ENCODE measurements at places on chromosomes 1 and 21. TPM values are rescaled to one million over a fixed set of nuclear protein-coding genes. Genes with fewer than 3 reads are reported as not detected.

The F13B gene
- not detected for total RNA-seq

The TTC22 gene
- 0.16 TPM for total RNA-seq

The PGBD2 gene
- 13.3 TPM for total RNA-seq

The PEAR1 gene
- total RNA-seq = 0.31 TPM

GRCh38 chr1:21366288-21366687, 73.6 kb upstream of the NBPF3 start:
- DNase-seq = no peak

DNA sequence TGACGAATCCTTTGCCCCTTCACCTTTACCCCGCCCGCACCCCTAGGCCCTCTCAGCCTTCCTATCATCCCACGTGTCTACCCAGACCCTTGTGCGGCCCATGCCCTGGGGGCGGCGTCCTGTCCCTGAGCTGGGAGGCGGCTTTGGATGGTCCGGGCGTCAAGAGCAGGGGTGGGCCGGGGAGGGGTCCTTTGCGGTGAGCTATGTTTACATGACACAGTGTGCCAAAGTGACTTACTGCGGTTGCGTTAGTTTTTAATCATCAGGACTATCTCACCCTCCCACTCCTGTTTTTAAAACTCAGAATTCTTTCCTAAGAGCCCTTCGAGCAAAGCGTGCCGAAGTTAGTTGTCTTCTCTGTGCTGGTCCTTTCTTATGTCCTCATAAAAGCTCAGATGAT, 144.6 kb downstream of the PGBD5 start:
- DNase-seq = no peak

DNA sequence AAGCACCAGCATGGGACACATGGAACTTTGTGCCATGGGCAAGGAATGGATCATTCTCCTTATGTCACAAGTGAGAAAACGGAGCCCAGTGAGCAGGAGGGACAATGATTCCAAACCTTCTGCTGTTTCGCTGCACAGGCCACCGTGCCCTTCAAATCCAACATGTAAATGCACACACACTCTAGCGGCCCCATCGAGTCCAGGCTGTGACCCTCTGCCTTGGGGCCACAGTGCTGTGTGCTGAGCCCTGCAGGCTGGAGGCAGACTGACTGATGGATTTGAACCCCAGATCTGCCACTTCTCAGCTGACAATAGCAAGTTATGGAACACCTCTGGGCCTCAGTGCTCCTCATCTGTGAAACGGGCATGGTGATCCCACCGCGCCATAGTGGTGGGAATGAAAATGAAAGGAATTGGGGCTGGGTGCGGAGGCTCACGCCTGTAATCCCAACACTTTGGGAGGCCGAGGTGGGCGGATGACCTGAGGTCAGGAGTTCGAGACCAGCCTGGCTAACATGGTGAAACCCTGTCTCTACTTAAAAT, 63.6 kb downstream of the ALPL start:
- no peak for DNase-seq

DNA sequence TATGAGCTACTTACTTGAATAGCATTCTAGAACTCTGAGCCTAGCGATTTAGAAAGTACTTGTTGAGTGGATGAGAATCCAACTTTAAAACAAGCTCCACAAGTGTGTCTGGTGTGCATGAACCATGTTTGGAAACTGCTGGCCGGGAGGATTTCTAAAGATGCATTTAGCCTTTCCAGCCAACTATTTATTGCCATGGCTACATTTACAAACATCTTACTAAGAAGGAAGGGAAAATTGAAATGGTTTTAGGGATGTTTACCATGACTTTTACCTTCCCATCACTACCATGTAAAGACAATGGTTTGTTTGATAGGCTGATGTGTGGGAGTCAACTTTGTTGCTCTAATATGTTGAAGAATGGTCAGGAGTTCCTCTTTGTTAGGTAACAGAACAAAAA, 37.7 kb upstream of the ARHGAP29 start:
- no peak for DNase-seq

- no peak for DNase-seq
Observed at GRCh38 chr1:165442053-165442452, 2.9 kb downstream of the RXRG start.

DNA sequence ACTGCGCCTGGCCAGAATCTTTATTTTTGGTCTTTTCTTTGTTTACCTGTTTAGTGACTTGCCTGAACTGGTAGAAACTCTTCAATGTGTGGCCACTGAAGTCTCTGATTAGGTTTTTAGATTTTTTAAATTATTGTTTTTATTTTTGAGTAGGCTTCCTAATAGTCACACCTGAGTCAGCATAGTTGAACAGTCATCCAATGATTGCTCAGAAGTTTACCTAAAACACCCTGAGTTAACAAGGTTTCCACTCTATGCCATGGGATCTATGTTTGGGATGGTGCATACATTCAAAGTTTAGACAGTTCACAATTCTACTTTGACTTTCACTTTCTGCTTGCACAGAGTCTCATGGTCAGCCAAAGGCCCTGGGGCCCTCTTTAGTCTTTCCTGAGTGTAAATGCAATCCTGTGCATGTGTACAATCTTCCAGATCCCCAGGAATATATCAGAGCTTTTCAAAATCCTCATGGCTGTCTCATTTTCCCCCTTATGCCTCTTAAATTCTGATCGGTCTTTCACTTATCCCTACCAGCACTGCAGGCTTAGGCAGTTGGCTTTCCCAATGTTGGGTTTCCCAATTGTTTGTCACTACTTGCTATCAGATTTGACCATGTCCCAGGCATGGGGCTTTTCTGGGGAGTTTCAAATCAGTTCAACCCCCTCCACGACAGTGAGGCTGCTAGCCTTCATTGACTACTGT, 114.4 kb upstream of the RAB3GAP2 start:
- no peak for DNase-seq

DNA sequence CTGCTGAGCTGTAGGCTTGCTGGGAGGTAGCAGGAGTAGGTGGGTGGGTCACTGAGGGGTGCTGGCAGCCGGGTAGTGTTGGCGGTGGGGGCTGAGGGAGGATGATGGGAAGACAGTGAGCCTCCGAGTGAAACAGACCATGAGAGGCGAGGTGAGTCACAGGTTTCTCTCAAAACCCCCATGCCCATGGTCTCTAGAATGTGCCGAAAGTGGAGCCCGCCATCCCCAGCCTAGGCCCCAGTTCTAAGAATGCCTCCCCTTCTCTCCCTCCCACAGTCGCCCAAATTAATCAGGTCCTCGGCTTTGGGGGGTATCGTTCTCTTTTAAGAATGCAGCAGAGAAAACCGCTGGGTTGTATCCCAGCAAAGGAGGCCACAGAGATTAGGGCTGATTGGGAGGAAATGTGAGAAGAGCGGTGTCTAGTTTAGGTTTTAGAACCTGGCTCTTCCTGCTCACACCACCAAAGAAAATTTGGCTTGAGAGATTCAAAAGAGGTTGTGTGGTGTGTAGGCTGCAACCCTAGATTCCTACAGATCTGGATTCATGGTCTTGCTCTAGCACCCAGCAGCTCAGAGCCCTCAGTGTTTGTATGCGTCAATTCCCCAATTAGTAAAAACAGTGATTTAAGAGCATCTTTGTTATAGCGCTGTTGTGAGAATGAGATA, 27.7 kb upstream of the IL19 start:
- no peak for DNase-seq

DNA sequence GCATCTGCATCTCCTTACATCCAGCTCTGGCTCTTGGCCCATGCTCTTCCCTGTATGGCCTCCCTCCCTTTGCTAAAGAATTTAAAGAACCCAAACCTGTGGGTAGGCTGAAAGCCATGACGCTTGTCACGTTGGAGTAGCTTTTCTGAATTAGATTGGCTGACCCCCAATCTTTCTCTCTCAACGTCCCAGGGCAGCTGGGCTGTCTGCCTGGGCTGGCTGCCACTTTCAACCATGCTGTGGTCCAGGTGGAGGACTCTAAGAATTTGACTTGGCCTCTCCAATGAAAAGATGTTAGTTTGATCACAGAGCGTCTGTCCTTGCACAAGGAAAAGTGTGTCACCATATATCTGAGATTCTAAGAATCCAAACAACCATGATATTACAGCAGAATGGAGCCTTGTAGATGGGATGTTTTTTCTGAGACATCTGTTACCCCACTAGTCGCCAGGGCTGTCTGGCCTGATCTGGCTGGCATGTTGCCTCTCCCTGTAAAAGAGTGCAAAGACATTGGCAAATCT, 6.5 kb upstream of the IGSF3 start:
- no peak for DNase-seq

DNA sequence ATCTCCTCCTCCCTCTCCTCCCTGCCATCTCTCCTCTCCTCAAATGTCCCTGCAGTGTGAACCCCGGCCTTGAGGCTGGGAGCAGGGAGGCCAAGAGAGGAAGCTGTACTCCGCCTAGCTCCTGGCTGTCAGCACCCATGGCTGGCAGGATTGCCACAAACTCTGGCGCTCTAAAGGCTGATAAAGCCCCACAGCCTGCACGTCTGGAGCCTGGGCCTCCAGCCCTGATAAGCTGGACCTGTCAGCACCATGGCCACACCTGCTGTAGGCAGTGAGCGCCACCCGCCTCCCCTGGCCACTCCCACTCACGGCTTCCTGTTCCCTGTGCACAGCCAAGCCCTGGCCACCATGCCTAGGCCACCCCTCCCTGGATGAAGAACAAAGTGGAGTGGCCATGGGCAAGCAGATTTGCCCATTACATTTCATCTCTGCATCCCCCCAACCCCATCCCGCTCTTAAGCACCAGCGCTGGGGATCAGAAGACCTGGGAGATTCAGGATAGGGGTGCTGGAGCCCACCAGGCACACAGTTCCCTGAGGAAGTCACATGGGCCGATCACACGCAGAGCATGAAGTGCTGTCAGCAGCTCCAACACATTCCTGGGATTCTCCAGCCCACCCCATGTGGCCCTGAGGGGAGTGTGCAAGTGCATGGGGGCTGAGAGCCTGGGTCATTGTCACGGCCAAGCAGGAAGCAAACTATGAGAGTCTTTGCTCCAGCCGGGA, 24.2 kb upstream of the NPPB start:
- DNase-seq = no peak

DNA sequence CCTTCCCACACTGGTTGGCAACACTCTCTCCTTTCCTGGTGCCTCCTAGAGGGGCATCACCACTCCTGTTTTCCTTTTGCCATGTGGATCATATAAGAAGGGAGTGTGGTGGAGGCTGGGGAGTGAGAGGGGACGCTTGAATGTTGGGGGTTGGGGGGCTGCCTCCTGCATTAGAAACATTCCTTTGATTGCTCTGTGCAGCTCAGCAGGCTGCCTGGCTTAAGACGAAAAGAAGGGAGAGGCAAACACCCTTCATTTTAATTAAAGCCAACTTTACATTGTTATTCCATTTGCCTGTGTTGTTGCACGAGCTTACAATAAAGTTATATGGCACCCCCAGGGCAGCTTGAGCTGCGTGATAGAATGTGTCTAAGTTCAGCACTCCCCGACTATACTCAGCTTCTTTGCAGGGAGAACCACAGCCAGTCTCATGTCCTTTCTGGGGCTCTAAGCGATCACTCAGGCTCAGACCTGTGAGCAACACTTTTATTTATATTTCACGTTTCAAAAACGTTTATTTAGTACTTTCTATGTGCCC, 57.4 kb downstream of the FOXD2 start:
- DNase-seq = no peak

DNA sequence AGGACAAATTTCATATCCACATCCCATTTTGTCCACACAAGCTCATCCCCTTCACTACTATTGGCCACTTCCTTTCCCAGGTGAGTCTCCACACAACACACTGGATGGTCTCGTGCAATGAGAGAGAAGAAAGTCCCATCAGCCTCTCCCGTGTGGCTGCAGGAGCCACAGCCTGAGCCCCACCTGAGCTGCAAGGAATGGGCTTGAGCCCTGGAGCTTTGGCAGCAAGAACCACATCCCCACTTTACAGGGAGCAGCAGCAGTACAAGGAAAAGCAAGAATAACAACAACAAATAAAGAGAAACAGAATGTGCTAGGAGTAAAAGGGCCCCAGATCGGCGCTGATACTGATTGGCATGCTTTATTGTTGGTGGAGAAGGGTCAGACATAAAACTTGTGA, 117.7 kb downstream of the TPTE start:
- no peak for DNase-seq

- peak; percentile 48 for DNase-seq
Observed at GRCh38 chr1:239909898-239910297, 181.8 kb upstream of the FMN2 start.

DNA sequence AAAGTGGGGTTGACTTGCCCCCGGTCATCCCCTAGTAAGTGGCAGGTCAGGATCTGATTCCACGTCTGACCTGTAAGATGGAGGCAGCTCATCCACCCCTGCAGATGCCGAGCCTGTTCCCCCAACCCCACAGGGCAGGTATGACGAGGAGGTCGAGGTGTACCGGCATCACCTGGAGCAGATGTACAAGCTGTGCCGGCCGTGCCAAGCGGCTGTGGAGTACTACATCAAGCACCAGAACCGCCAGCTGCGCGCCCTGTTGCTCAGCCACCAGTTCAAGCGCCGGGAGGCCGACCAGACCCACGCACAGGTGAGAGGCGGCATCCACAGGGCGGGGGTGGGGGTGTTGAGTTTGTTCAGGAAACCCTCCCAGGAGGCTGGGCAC, 9.6 kb downstream of the TMEM201 start:
- no peak for DNase-seq

- DNase-seq = no peak
Observed at GRCh38 chr21:41651406-41651805, 115.4 kb downstream of the RIPK4 start.

DNA sequence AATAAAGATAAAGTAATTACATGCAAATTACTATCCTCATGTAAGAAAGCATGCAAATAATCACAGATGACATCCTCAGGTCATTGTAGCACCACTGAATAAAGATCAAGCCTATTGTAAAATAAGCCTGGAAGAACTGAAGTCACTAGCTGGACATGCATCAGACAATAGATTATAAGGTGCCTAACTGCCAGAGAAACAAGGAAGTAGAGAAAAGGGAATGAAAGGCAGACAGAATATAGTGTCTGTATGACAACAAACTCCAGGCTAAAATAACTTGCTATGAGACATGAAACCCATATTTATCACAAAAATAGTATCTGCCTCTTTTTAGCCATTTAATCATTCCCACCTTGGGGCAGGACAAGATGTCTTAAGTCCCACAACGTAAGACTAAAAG, 108.7 kb downstream of the ENAH start:
- no peak for DNase-seq

- no peak for DNase-seq
Observed at GRCh38 chr1:208437401-208437800, 193.2 kb upstream of the PLXNA2 start.

DNA sequence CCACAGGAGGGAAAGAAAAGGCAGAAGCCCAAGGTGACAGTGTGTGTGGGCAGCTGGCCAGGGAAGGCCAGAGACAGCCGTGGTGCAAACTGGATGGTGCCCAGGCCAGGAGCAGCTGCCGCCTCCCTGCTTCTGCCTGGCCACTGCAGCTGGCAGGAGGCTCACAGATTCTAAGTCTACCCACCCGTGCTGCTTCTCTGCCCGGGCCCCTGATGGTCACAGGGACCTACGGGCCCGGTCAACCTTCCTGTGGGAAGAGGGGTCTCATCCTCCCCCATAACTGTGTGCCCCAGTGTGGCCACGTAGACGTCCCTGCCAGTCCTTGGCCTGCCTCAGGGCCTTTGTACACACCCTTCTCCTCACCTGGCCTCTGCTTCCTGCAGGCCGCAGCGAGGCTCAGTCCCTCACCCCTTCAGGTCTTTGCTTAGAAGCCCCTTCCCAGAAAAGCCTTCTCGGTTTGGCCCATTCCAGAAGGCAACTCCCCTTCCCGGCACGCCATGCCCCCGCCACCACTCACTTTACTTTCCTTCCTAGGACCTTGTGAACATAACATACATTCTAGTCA, 192.6 kb upstream of the AJAP1 start:
- no peak for DNase-seq
